ENCODE measurements at places on chromosomes 4 and X.

DNA sequence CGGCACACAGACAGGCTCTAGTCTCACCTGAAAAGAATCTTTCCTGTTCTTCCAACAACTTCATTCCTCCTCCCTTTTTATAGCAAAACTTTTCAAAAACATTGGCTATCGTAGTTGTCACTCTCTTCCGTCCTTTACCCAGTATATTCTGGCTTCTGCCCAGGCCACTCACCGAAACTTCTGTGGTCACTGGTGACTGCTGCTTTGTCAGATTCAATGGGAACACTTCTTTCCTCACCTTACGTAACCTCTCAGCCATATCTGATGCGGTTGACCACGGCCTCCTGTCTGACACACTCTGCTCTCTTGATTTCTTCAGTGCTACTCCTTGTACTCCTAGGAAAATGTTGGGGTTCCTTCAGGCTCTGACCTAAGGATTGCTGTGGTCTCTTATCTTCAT is 9.2 kb upstream of the RNF150 start:
- DNase-seq, result no peak

- DNase-seq, result no peak
Observed at GRCh38 chrX:36684053-36684452, 324.1 kb upstream of the FAM47C start.

GRCh38 chr4:168784786-168785461 is 225.1 kb downstream of the CBR4 start:
- no peak for DNase-seq

- no peak for DNase-seq
Observed at GRCh38 chrX:132216283-132216682, 3.0 kb downstream of the RAP2C start.

DNA sequence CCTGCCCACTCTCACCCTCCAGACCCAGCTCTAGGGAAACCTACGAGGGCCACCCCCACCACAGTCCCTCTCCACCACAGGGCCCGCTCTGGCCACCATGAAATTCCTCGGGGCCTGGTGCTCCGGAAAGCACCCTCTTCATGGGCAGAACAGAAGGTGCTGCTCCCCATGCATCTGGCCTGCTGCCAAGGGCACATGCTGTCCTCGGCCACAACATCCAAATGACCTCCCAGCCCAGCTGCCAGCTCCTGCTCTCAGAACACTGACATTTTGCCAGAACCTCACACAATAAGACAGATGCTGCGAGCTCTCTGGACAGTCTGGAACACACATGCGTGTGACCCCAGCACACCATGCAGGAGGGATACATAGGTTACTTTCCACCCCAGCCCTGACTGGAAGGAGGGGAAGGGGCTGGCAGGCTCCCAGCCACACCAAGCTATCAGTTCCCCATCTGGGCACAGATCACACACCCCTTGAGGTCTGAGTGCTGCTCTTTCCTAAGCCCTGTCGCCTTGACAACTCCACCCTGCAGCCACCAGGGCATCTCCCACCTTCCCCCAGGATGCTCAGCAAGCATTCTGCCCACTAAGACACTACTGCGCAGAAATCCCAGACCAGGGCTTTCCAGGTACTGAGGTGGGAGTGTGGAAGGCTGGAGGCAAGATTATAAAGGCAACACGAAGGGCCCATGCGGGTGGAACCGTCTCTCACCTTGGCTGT is 5.8 kb downstream of the CCNQ start:
- DNase-seq, result no peak

DNA sequence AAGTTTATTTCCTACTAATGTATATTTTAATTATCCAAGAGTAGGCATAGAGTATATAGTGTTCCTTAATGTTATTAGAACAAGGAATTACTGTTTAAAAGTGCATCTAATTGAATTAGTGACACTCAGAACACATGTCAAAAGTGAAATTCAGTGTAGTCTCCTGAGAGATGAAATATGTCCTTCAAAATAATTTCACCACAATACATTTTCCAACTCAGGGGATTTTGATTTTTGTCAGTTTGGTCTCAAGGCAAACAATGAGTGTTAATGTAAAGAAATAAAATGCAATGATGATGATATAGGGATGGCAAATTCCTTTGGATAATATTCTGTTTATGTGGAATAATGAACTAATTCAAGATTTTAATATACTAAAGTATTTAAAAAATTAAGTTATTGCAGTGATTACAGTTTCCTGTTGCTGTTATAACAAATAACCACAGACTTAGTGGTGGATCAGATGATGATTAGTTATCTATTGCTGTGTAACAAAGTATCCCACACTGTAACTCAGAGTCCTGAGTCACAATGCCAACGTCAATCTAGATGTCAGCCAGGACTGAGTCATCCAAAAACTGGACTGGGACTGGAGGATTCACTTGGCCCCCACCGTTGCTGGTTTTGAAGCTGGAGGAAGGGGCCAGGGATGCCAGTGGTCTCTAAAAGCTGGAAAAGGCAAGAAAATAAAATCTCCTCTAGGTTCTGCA is 148.0 kb upstream of the SLC7A11 start:
- no peak for DNase-seq

DNA sequence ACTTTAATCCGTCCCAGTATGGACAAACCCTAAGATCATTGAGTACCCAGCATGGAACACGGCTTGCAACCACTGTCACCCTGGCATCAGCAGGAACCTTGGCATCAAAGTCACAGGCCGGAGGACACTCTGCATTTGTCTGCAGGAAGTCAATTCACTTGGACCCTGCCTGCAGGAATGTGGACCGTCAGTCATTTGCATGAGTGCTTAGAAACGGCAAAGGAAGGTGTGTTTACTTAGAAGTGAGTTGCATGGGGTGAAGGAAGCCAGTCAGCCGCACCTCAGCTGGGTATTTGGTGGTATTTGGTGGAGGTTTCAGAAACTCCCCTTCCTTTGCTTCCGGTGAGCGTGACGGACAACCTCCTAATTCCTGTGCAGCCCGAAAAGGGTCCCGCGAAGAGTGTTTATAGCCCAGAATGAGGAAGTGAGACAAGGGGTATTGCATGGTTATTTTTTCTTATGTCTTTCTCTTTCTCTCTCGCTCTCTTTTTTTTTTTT is 15.5 kb downstream of the P2RY8 start:
- peak; percentile 71 for DNase-seq

- DNase-seq, result no peak
Observed at GRCh38 chr4:10861036-10861435, 176.5 kb upstream of the CLNK start.

GRCh38 chr4:123651536-123652180 is 255.1 kb downstream of the SPRY1 start:
- no peak for DNase-seq

GRCh38 chrX:44439242-44439794 is 95.8 kb upstream of the EFHC2 start:
- DNase-seq, result no peak

DNA sequence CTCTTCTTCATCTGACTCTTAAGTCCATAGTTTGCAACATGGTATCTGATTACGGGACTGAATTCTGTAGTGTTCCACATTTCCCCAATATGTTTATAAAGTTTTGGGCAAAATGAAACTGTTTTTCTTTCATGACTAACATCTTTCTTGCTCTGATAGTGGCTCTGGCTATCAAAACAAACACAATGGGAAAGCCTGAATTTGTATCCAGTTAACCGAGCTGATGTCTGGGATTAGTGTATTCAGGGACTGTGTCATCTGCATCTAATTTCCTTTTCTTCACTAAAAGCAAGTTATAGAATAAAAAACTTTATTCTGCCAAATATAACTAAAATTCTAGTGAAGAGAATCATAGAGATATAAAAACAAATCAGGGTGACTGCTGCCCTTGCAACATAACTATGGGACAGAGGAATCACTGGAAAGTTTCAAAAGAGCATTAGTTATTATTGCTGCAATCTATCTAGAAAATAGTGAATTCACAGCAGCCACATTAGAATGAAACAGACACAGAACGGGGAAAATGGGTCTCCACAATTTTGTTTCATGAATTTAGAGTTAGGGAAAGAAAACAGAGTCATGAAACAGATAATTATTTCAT is 61.3 kb downstream of the ANTXR2 start:
- DNase-seq, result no peak

DNA sequence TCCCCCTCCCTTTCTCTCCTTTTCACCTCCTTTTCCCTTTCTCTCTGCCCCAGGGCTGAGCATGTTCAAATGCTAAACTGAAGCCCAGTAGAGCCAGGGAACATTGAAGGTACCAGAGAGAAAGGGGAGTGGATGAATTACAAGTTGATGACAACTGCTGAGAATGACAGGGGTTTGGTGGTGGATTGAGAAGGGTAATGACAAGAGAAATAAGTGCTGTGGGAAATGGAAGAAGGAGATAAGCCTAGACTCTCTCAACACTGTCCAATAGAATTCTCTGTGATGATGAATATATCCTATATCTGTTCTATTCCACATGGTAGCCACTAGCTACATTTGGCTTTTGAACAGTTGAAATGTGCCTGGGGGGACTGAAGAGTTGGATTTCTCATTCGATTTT is 154.5 kb downstream of the TMEM164 start:
- no peak for DNase-seq

DNA sequence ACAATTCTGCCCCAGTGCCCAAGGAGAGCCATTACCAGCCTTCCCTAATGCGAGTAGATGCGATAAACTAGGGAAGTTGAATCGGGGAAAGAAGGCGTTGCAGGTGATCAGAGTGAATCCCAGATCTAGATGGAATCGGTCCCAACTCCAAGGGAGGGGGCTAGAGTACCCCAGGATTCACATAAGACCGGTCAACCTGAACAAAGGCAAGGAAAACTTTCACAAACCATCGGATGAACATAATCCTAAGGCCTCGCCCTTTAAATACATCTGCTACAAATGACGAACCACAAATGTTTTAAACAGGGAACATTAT is 11.2 kb upstream of the ZCCHC13 start:
- no peak for DNase-seq

DNA sequence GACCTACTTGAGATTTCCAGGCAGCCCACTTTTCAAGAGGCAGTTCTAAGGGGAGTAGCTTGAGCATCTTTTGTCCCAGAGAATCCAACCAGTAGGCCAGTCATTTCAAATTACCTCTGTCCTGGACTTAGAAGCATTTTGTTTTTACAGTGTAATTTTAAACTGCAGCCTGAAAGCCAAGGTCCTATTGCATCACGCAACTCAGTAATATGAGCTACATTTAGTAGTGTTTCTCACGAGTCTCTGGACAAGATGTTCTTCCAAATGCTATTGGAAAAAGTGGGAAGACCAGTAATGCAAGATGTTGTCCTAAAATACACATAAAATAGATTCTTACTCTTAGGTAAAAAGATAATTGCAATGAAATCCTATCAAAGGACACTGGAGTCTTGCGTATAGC is 182.5 kb upstream of the ARX start:
- DNase-seq, result no peak

GRCh38 chr4:89997171-89997704 is 102.6 kb downstream of the MMRN1 start:
- DNase-seq, result no peak

DNA sequence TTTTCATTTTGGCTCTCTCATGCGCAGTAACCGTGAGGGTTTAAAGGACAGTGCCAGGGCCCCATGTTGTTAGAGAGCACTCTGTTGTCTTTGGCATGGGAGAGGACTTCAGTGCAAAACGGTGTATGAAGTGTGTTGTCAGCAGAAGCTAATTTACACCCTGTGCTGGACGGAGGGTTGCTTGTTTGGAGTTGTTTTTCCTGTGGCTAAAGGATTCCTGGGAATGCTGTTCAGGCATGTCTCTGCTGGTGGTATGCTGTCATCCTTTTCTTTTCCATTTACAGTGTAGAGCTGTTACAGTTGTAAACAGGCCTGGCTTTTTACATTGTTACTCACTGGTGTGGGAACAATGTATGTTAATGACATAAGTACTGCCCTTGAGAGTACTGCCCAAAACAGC is 206.3 kb downstream of the CBR4 start:
- no peak for DNase-seq

DNA sequence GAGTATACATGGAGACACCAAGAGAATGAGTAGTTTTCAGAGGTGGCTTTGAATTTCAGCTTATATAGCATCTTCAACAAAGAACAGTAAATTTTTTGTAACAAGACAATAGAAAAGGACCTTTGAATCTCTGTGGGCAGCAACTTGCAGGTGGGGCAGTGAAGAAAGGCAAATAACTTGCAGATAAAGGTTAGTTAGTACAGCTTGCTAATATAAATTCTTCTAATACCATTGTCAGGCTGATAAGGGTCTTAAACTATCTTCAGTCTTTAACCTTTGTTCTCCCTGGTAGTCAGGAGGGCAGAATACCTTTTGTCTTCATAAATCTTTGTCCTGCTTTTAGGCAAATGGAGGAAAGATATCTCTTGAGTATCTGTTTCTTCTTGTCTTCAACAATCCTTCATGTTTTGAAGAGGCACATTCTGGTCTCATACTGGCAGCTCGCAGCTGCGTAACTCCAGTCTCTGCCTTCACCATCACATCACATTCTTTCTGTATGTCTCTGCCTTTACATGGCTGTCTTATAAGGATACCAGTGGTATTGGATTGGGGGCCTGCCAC is 16.0 kb downstream of the ANXA3 start:
- DNase-seq, result no peak

GRCh38 chrX:17292111-17292527 is 82.9 kb upstream of the NHS start:
- no peak for DNase-seq

DNA sequence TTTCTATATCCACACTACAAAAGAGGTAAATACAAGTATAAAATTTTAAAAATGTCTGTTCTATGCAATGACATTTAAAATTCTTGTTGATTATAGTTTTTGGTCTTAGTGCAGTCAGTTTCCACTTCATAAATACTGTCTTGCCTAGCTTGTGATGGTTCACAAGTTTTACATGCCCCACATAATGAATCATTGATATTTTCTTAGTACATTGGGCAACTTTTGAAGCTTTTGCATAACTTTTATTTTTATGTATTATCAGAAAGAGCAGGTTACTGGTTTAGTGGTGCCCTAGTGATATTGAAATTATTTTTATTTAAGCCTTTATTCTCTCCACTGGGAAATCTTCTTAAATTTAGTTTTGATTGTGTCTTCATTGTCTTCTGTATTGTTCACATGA is 388.0 kb downstream of the CCSER1 start:
- DNase-seq, result no peak

DNA sequence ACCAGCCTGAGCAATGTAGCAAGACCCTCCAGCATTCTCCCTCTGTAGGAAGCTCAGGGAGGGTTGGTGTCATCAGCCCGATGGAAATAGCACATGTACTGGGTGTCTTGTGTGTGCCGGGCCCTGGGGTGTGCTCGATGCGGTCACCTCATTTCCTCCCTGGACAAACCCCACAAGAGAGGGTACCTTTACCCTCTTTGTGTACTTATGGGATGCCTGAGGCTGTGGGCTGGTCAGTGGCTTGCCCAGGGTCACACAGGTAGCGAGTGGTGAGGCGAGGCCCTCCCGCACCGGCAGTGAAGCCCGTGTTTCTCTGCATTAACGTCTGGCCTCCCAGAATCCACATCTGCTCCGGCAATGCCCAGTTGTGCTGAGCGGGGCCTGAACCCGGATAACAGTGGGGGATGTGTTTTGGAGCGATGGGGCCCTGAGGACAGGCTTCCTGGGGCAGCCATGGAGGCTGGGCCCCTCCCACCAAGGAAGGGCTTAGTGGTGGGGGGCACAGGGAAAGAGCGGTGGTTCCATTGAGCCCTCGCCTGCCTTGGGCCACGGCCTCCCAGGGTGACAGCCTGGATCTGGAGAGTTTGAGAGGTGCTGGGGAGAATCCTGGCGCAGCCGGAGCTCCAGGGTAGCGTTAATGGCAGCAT is 8.1 kb downstream of the PSAPL1 start:
- DNase-seq, result no peak

- DNase-seq, result no peak
Observed at GRCh38 chrX:75096331-75096730, 59.8 kb downstream of the ABCB7 start.

GRCh38 chr4:17497890-17498523 is 13.9 kb downstream of the QDPR start:
- DNase-seq, result no peak

GRCh38 chr4:73828956-73829355 is 7.5 kb upstream of the CXCL6 start:
- no peak for DNase-seq
